ENCODE measurements at places on chromosomes 7 and 10.

GRCh38 chr10:95466436-95466835 lies 94.7 kb downstream of the SORBS1 start:
- no peak for DNase-seq

GRCh38 chr7:30470771-30471170 lies 7.8 kb downstream of the NOD1 start:
- no peak for DNase-seq

DNA sequence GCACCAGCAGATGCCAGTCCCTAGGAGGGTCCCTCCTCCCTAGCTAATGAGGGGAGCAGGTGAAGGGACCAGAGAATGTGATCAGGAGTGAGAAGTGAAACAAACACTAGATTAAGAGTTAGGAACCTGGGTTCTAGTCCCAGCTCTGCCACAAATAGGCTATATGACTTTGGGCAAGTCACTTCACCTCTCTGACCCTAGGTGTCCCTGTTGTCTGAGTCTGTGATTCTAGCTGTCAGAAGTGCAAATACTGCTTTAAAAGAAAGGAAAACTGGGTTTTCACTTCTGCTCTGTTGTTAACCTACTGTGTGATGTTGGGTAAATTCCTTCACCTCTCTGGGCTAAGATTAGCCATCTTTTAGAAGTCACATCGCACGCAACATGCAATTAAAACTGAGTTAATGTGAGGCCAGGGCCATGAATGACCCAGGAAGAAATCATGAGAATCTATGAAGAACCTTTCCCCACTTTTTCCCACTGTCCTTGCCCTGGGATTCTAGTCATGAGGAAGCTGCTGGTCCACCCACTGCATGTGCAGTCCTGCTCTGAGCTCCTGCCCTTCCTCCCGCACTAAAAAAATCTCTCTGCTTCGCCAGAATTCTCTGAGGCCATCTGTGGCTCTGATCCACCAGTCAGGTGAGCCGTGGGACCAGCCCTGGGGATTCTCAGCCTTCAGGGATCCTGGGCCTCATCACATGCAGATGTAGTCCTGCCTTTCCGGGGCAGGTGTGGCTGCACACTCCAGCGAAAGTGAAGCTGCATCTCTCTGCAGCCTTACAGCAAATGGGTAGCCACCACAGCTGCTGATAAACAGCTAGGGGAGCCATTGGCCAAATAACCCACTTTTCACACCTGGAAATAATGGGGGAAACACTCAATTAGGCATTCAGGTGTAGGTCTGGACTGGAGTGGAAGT lies 181.7 kb downstream of the PLXNA4 start:
- DNase-seq, result no peak

GRCh38 chr10:86349474-86349873 lies 17.1 kb downstream of the GRID1 start:
- no peak for DNase-seq

GRCh38 chr10:24974976-24975375 lies 22.6 kb upstream of the PRTFDC1 start:
- no peak for DNase-seq

GRCh38 chr10:102718220-102718619 lies 3.8 kb downstream of the SFXN2 start:
- DNase-seq, result no peak

- DNase-seq, result no peak
These were observed 12.6 kb upstream of the SH2B2 start for GRCh38 chr7:102273749-102274712.

DNA sequence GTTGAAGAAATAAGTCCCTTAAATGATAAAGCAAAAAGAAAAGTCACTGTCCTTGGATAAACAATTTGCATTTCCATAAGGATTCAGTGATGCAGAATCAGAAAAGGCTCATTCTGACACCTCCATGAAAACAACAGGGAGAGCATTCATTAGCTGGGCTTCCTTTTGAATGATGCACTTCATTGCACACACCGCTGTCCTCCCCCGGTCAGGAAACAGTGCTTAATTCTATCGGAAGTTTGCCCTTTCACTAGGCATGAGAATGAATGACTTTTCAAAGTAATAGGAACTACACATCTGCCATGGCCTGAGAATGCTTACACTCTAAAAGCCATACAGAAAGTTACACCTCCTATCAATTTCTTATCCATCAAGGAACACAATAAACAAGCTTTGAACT lies 4.2 kb downstream of the PCDH15 start:
- DNase-seq, result no peak

- no peak for DNase-seq
These were observed 24.2 kb upstream of the SMIM30 start for GRCh38 chr7:113142385-113143119.
